ENCODE measurements at places on chromosomes 1 and 21.
A peak's percentile ranks its signal among the peaks of the same experiment; 100 is the strongest.

DNA sequence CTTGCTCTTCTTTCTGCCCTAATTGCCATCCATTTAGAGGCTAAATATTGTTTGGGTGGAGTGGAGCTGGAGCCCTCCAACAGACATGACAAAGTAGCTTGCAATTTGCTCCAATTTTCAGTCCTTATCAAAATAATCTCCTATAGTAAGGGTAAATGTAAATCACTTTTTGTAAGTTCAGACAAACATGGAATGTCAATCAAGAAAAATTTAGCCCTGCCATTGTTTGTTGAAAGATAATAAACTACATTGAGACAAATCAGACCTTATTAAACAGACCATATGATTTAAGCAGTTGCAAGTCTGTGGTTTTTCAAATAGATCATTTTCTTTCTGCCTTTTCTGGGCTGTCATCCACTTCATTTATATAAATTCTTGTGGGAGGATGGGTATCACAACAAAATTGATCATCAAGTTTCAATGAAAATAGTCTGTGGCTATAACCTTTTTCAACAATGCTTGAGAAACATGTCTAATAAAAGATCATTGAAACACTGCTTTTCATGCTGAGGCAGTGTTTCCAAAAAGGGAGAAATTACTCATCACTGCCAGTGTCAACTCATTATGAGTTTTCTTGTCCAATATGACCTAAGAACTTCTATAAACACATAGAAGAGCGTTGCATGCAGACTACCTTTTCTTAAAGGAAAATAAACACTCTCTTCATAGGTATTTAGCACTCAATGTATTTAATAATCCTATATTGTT lies 1152.0 kb upstream of the B3GALT2 start:
- no peak for DNase-seq

- DNase-seq: peak; percentile 61
These were observed 19.3 kb upstream of the RUNX3 start for GRCh38 chr1:24949331-24949881.

DNA sequence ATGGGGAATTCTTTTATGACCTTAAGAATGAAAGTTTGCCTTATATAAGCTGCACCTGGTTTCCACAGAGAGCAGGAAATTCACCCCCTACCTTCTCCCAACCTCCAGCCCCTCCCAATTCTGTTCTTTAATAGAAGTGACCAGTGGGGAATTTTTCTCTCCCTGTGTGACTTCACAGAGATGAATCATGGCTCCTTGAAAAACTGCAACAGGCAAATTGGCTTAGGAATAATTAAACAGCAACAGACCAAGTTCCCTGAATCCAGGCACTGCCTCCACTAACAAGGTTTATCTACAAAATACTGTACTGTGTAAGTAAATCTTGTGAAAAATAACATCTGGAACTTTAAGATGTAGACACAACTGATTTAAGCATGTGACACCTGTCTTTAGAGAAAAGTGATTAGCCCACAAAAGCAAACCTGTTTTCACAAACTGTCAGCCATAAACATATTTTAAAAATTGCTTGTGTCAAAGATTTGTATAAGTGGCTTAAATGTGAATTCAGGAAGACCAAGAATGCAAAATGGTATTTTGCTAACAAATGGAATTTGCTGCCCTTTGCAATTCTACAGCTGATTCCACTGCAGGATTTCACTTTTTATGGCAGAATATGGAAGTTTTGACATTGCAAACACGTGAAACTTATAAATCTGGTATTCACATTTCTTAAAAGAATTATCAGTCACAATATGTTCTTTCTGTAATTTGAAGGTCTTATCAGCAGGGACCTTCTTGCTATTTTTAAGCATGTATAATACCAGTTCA lies 54.0 kb downstream of the ALG14 start:
- DNase-seq: peak; percentile 30

- DNase-seq: no peak
These were observed 67.7 kb upstream of the RGS2 start for GRCh38 chr1:192741095-192741494.

- no peak for DNase-seq
These were observed 64.4 kb upstream of the PTGFR start for GRCh38 chr1:78426408-78426807.

DNA sequence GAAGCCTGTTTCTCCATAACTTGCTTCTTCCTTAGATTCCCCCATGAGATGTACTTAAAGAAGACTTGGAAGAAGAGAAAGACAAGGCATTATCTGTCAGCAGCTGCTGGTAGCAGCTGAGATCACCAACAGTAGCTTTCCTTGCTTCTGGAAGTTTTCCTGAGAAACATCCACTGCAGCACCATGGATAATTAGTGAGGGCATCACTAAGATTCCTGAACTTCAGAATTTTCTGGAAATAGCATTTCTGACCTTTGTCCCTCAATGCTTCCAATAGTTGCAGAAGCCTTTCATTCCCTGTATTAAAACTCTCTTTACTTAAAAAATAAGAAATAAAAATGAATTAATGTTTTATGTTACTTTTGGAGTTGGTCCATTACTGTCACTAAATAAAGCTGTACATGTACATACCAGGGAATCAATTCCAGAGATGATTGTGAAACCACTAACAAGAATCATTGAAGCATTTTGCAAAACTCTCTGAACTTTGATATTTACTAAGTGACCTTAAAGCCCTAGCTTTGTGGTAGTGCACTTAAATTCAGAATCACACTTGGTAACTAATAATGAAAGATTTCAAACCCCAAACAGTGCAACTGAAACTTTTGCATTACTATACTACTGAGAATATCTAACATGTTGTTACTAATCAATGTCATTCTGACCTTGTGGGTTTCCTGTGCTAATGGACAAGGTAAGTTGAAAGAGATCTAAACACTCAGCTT lies at the start of gene CFHR4:
TSS of gene CFHR4 (plus strand) at position 538 of the 725 bp plus-strand sequence. CDS start at position 637, 99 bp downstream.
- no peak for DNase-seq

GRCh38 chr1:202264726-202265125 lies 71.1 kb downstream of the LGR6 start:
- DNase-seq: no peak

All from RWPE1 (cell line).